ENCODE measurements at places on chromosomes 16 and 17. TPM values are rescaled to one million over a fixed set of nuclear protein-coding genes. Genes with fewer than 3 reads are reported as not detected.

DNA sequence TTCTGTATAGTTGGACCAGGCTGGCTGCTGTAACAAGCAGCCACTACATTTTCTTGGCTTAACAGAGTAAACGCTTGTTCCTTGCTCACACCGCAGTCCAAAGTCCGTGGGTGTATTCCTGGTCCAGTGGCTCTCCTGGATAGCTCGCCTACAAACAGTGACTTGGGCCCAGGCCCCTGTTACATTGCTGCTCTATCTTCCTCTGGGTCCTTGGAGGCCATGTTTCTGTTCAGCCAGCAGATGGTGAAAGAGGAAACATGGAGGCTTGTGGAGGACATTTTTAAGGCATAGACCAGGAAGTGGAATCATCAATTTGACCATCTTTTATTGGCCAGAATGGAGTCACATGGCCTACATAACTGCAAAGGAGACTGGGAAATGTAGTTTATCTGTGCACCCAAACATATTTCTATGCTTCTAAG, 55.1 kb downstream of the ATP2C2 start:
- DNase-seq = no peak

Gene ST6GALNAC1
- not detected for total RNA-seq

DNA sequence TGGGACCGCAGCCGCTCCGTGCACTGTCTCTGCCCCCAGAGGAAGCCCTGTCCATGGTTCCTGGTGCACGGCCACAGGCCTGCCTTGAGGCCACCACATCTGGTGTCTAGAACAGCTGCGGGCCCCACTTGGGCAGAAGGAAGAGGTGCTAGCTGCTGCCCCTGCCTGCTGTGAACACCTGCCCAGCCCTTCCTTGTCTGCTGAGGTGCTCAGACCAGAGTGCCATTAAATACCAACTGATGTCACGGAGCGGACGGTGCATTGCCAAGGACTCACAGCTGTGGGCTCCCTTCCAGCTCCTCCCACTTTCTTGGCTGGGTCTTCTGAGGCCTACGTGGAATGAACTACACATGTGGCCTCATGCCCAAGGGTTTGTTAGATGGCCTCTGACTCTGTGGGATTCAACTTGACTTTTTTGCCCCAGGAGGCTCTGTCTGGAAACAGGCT, 146.1 kb downstream of the RAB11FIP4 start:
- no peak for DNase-seq

DNA sequence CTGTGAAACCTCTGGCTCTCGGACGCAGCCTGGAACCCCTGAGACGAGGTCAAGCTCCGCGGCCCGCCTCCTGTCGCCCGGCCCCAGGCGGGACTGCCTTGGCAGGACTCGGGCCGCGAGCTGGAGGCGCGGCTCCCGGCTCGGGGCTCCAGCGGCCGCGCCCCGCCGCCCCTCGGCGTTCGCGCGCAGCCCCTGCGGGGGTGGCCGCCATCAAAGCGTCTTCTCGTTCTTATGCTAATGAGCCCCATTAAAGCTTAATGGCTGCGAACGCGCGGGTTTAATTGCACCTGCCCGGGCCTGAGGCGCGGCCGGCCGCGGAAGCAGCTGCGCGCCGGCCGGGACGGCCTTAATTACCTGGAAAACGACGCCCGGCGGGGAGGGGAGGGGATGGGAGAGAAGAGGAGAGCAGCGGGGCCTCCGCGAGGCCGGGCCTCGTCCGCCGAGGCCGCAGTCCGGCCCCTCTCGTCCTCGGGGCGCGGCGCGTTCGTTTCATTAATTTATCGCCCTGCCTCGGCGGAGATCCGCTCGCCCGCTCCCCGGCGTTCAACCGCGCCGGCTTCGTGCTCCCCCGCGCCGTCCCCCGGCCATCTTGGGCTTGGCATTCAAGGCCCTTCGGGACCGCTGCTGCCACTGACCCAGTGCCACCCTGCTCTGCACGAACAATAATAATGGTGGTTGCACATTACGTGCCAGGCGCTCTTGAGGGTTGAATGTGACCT, 19.2 kb downstream of the RAI1 start:
- DNase-seq = no peak

Gene AIPL1
- total RNA-seq = not detected

DNA sequence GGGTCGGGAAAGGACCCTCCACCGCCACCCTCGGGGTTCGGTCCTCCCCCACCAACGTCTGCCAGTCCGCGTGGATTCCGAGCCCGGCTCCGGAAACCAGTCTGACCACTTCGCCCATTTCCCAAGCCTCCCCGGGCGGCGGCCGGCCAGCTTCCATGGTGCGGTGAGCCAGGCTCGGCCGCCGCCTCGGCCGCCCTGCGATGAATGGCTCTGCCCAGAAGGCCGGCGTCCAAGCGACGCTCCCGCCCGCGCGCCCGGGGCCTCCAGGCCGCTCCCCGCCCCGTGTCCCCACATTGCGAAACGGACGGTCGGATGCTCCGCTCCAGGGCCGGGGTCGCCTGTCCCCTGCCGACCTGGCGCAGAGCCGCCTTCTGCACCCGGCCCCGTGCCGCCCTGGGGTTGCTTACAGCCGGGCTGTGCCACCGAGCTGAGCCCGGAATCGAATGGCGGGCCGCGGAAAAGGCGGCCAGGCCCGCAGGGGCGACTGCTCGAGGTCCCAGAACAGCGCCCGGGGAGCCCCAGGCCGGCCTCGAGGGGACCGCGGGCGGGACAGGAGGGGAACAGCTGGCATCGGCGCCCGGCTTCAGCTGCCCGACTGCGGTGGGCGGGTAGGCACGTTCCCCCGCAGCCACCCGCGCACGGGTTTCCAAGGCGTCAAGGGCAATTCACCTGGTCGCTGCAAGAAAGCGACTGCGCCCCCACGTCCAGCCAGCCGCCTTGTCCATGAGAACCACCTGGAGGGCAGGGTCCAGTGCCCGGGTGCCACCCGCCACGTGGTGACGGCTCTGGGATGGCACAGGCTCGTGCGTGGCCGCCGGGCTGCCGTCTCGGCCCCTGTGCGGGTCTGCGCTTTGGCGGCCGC, 18.3 kb upstream of the CBX8 start:
- DNase-seq = no peak

- no peak for DNase-seq
Measured at GRCh38 chr17:57021226-57021940, 43.5 kb downstream of the SCPEP1 start.

Gene EFNB3
- total RNA-seq = not detected

Gene EPN3
- not detected for total RNA-seq

GRCh38 chr17:36188891-36189306, 7.7 kb downstream of the CCL3L1 start:
- peak; percentile 95 for DNase-seq

- DNase-seq = no peak
Measured at GRCh38 chr17:33948309-33948708, 306.8 kb upstream of the CCL2 start.

Gene PRR11
- total RNA-seq = 65.4 TPM

Gene OR1F1
- total RNA-seq = not detected

- DNase-seq = no peak
Measured at GRCh38 chr17:33529816-33530215, 236.7 kb upstream of the ASIC2 start.

DNA sequence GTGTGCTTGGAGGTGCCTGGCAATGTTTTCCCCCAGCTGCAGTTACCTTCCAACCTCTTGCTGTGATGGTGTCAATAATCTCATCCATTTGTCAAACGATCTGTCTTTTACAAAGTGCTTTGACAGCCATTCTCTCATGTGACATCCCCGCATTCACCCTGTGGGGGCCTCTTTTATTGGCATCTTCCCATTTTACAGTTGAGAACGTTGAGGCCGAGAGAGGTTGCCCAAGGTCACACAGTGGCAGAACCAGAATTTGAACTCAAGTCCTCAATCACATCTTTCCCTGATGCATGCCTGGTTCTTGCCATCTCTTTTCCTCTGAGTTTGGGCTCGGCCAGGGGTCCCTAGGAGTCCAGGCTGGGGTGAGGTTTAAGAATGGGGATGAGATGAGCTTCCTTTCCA, 1.5 kb downstream of the TAOK2 start:
- no peak for DNase-seq

GRCh38 chr17:42311240-42312034, 23.1 kb downstream of the STAT5A start:
- no peak for DNase-seq

DNA sequence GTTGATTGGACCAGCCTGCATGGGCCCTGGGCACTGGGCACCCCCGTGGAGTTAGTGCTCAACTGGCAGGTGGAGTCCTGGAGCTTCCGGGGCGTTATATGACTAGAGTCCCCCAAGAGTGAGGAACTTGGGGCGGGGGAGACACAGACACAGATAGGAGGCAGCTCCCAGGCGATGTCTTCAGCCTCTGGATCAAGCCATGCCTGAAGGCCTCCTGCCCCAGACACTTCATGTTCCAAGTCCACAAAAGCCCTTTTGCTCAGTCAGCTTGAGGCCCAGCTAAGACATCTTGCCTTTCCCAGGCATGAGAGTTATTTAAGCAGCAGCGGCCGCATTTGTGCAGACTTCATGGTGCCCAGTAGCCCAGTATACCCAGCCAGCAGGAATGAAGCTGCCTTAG, 136.6 kb upstream of the CIBAR2 start:
- no peak for DNase-seq

- DNase-seq = no peak
Measured at GRCh38 chr16:10077861-10078260, 104.4 kb downstream of the GRIN2A start.

Gene CCDC200
- not detected for total RNA-seq

Gene CTRB2
- total RNA-seq = not detected

Gene SDR42E2
- total RNA-seq = not detected

- no peak for DNase-seq
Measured at GRCh38 chr17:47145351-47145750, 43.7 kb downstream of the CDC27 start.

- no peak for DNase-seq
Measured at GRCh38 chr16:2372684-2373083, 32.2 kb upstream of the ABCA3 start.

GRCh38 chr17:81150377-81151077, 14.8 kb upstream of the PVALEF start:
- no peak for DNase-seq
